ENCODE measurements at places on chromosomes 7 and 10.

- DNase-seq, result no peak
These were observed 17.6 kb downstream of the ZRANB1 start for GRCh38 chr10:124959564-124959963.

DNA sequence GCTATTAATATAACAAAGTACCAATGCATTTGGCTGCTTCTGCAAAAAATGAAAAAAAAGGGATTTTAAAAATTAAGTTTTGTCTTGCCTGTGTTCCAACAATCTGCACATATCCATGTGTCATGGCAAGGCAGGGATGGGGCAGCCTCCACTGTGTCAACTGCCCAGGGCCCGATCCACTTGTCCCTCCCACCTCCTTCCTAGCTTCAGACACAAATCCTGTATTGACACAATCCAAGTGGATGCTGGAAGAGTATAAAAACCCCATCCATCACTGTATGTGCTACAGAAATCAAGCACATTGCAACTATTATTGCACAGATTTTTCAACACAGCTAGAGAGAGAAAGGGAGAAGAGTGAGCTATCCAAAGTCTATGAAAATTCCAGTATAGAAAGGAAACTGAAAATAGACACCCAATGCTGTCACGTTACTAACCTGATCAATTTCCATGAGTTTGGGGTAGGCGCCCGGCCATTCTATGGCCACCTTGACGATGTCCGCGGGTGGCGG is 106.4 kb downstream of the ELMO1 start:
- no peak for DNase-seq

GRCh38 chr7:137869260-137869659 is 22.5 kb upstream of the DGKI start:
- DNase-seq, result no peak

DNA sequence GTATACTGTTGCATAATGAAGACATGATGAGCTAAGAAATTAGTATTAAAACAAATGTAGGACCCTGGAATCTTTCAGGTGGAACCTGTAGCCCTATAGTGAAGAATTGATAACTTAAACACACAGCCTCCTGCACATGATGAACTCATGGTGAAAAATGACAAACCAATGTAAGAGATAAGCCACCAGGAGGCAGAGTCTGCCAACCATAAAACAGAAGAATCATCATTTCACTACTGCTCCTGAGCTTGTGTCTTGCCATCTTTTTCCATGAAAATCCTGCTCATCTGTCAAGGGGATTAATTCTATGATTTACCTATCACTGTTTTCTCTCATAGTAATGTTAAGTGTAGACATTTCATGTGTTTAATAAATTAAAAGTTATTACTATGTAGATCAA is 363.9 kb downstream of the MALRD1 start:
- no peak for DNase-seq

All from CD4-positive, alpha-beta T cell treated with Interleukin-1 beta for 1 hour (primary cell).